ENCODE measurements at places on chromosomes 12 and 14.
A peak's percentile ranks its signal among the peaks of the same experiment; 100 is the strongest.

GRCh38 chr14:51786227-51786626 lies 74.2 kb upstream of the GNG2 start:
- DNase-seq: no peak

GRCh38 chr12:49870501-49871262 lies 27.8 kb upstream of the BCDIN3D start:
- DNase-seq: no peak

- no peak for DNase-seq
Observed at GRCh38 chr12:24133384-24133783, 183.9 kb upstream of the SOX5 start.

DNA sequence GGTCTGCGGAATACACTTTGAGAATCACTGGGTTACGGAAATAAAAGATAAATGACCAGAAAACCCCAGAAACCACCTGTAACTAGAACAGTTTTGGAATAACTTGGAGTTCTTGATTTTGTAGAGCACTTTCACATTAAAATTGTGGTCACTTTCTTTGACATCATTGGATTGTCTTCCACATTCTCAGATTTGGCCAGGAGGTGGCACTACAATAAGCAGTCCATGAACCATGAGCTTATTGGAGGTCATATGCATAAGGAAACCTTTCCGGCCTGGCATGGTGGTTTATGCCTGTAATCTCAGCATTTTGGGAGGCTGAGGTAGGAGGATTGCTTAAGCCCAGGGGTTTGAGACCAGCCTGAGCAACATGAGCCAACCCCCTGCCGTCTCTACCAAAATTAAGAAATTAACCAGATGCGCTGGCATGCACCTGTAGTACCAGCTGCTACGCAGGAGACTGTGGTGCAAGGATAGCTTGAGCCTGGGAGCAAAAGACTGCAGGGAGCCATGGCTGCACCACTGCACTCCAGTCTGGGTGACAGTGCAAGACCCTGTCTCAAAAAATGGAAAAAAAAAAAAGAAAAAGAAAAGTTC lies 107.7 kb upstream of the CAND1 start:
- DNase-seq: peak; percentile 6

DNA sequence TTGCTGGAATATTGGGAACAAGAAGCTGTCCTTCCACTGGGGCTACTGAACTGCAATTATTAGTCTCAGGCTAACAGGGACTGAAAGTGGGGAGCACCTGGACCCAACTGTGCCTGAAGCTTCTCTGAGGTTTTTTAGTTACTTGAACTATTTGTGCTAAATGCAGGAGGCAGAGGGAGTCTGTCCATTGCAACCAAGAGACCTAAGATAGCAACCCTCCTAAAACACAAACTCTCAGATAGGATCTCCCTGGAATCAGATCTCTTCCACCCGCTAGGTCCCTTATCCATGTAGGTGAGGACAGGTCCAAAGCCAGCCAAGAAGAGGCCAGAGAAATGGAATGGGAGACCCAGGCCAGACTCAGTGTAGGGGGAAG lies 58.1 kb downstream of the NCOR2 start:
- no peak for DNase-seq

DNA sequence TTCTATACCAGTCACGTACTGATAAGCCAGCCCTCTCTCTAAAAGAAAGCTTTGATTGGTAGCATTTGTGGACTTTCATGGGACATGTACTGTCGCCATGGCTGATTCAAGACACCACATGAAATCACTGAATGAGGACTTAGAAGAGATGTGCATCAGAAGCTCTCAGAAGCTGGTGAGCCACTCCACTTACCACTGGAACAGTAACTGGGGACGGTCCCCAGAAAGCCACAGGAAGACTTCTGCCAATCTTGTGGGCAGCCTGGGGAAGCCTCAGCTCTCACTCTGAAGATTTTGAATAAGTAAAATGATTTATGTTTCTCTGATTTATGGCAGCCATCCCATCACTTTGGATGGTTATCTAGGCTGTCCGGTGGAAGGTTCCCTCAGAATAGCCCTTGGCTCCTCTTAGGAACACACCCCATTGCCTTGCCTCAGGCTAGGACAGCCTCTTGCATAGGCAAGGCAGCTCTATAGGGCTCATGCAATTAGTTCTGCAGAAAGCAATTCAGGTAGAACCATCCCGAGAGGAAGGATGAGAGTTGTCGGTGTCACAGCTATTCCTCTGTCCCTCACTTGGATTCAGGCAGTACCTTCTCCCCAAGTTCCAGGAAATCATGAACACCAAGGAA lies 9.8 kb downstream of the DHRS1 start:
- DNase-seq: no peak

DNA sequence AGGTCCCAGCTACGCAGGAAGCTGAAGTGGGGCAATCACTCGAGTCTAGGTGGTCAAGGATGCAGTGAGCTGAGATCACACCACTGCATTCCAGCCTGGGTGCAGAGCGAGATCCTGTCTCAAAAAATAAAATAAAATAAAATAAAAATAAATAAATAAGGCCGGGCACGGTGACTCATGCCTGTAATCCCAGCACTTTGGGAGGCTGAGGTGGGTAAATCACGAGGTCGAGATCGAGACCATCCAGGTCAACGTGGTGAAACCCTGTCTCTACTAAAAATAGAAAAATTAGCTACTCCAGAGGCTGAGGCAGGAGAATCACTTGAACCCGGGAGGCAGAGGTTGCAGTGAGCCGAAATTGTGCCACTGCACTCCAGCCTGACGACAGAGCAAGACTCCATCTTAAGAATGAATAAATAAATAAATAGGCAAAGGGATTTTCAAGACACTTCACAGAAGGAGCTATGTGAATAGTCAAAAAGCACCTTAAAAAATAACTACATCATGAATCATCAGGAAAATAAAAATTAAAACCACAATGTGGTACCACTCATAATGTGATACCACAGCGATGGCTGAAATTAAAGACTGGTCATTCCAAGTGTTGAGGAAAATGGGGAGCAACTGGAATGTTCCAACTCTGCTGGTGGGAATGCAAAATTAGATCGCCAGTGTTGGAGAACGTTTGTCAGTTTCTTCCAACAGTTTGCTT lies 92.9 kb upstream of the TBX3 start:
- no peak for DNase-seq

GRCh38 chr12:64390275-64390851 lies at the start of gene C12orf56:
Gene C12orf56 (minus strand): TSS chr12:64390758. CDS start chr12:64390565, 193 bp downstream.
- DNase-seq: no peak

DNA sequence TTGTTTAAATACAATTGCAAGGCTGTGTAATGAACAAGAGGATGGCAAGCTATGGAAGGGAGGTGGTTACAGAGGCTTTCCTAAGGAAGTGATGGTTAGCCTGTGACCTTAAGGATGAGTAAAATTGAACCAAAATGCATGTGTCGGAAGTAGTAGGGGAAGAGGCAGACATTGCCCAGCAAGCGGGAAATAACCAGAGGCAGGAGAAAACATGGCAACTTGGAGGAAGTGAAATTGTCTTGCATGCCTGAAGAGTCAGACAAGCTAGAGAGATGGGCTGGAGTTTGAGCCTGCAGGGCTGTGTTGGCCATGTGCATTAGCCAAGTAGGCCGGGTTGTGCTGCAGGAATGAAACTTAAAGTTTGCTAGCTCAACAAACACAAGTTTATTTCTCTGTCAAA lies 96.2 kb downstream of the BTG1 start:
- no peak for DNase-seq

GRCh38 chr14:35201066-35201465 lies 78.7 kb downstream of the PRORP start:
- DNase-seq: no peak

- no peak for DNase-seq
Observed at GRCh38 chr14:94467728-94468520, 8.1 kb downstream of the SERPINA9 start.

DNA sequence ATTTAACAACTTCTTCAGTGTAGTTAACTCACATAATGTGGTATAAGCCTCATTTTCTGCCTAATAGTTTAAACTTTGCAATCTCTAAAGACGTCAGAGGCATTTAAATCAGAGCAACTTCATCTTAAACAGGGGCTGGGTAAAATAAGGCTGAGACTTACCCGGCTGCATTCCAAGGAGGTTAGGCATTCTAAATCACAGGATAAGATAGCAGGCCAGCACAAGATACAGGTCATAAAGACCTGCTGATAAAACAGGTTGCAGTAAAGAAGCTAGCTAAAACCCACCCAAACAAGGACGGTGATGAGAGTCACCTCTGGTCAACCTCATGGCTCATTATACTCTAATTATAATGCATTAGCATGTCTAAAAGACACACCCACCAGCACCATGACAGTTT lies 115.6 kb upstream of the PKP2 start:
- peak; percentile 41 for DNase-seq

GRCh38 chr12:121813951-121814350 lies 10.1 kb downstream of the SETD1B start:
- no peak for DNase-seq

GRCh38 chr14:103385929-103386712 lies 906 bp downstream of the MARK3 start:
- no peak for DNase-seq

DNA sequence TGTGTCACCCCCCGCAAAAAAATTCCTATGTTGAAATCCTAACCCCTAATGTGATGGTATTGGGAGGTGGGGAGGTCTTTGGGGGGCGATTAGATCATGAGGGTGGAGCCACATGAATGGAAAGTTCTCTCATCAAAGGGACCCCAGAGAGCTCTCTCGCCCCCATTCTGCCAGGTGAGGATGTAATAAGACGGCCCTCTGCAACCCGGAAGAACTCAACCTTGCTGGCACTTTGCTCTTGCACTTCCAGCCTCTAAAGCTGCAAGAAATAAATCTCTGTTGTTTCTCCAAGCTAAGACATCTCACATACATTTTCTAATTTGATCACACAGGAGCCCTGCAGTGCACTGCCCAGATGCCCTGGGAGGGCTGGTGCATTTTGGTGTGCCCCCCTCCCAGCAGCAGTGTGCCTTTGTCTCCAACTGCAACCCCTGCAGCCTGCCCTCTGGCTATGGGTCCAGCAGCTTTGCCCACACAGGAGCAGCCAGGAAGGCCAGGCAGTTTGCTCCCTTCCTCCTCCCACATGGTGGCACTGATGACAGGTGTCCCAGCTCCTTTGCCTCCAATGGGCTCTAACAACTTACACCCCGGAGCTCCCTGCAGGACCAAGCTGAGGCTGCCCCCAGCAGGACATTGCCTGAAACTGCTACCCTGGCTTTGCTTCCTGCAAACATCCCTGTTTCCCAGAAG lies 59.3 kb downstream of the C14orf132 start:
- DNase-seq: peak; percentile 19

DNA sequence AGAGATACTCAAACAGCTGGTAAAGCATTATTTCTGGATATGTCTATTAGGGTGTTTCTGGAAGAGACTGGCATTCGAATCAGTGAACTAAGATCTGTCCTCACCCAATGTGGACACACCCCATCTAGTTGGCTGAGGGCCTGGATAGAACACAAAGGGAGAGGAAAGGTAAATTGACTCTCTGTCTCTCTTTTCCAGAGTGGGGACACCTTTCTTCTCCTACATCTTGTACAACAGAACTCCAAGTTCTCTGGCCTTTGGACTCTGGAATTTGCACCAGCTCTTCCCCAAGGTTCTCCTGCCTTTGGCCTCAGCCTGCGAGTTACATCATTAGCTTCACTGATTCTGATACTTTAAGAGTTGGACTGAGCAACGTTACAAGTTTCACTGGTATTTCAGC lies 1253.9 kb downstream of the SLC16A7 start:
- DNase-seq: no peak

GRCh38 chr12:108906971-108907370 lies 27.1 kb downstream of the DAO start:
- no peak for DNase-seq

DNA sequence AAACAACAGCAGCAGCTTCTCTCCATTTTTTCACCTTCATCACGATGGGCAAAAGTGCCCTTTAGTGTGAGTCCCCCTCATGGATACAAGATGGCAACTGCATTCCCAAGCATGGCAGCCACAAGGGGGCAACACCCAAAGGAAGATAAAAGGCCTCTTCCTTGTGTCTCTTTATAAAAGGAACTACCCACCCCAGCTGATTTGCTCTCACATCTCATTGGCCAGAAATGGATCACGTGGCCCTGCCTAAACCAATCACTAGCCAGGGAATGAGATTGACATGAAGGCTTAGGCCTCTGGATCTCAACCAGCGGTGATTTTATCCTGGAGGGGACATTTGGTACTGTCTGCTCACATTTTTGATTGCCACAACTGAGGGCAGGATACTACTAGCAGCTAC lies 21.9 kb upstream of the IFT81 start:
- DNase-seq: no peak

DNA sequence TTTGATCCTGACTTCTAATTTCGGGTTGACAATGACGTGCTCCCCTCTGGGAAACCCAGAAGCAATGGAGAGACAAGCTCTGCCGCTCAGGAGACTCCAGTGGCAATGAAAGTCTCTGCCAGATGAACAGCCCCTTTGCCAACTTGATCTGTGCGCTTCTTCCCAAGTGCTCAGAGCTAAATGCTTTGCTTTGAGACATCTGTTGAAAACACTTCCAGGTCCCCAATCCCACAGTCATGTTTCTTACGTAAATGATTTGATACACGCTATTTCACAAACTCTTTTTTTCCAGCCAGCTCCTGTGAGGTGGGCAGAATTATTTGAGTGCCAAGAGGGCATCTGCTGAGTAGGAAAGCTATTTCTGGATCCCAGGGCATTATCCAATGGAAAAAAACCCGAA lies 147.6 kb downstream of the RIMBP2 start:
- no peak for DNase-seq

DNA sequence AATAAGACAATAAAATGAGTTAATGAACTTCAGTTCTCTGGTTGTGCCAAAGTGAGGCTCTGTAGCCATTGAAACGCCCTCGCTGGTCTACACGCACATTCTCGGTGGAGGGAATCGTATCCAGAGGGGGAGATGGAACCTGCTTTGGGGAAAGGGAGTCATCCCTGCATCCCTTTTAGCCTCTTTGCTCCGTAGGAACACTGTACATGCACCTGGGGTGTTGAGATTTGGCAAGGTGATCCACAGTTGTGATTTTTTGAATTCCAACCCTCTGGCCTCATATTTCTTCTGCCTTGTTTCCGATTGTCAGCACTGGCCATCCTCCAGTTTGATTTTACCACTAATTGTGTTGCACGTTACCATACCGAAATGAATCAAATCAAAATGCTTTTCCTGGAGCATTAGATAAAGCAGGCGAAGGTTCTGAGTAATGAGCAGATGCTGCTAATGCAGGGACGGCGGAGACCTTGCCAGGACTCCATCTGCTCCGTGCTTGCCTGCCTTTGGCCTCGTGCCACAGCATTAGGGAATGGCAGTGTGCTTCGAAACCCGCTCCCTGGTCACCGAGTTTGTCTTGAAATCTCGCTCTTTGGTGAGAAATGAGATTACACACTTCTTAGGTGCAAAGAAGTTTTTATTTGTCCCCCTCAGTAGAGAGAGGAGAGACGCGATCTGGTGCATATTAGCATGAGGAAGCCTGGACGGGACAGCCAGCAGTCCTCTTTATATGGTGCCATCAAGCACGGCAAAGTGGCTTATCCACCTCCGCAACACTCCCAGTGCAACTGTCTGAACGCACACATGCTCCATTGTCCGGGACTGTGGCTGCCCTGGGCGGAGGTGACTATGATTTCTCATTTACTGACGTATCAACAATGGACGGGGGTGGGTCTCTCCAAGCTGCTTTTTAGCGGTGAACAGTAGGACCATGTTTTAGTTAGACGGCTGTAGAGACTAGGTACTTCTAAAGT lies 59.1 kb downstream of the FBXW8 start:
- no peak for DNase-seq

Data from retinal pigment epithelial cell (primary cell).